ENCODE measurements at places on chromosomes 11 and 22. TPM values are rescaled to one million over a fixed set of nuclear protein-coding genes. Genes with fewer than 3 reads are reported as not detected.
A peak's percentile ranks its signal among the peaks of the same experiment; 100 is the strongest.

The C11orf87 gene
- not detected for total RNA-seq

The OR2AT4 gene
- not detected for total RNA-seq

DNA sequence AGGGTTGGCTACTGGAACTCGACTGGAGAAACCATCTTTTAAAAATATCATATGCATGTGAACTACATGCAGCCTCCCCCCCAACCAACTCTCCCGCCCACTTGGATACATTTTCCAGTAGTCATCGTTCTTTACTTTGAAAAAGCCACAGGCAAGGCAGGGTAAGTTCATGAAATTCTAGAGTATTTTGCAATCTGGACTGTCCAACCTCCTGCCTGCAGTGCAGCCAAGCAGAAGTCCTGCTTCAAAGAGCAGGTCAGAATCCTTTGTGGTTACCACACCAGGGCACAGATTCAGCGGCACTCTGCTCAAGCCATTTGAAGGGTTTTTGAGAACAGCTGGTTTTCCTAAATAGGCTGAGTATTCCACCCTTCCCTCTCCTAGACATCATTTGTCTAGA lies 12.1 kb downstream of the ELF5 start:
- no peak overlapping the region for H3K4me3 ChIP-seq
- peak; percentile 65 for DNase-seq
- H3K36me3 ChIP-seq, result no peaks in the 10 kb centered on the region
- no peaks in the 10 kb centered on the region for H3K27me3 ChIP-seq
- peak overlapping the region; percentile 49 for H3K27ac ChIP-seq
- H3K4me1 ChIP-seq, result peaks cover 14% of the 10 kb centered on the region

DNA sequence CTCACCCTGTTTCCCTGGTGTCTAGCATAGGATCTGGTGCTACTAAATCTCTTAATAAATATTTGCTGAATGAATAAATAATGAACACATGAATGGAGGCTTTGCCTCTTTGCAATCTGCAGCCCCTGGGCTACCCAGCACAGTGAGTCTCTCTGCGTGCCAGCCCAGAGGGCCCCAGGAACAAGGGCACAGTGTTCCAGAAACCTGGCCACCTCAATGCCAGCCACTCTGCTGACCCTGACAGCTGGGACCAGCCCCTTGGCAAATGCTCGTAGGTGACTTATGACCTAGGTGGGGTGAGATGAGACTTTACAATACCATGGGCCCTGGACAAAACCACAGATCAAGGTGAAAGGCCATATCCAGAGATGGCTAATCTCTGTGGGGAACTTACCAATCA lies 31.6 kb downstream of the UQCR10 start:
- H3K36me3 ChIP-seq, result peaks cover 50% of the 10 kb centered on the region
- H3K4me1 ChIP-seq, result peaks cover 5% of the 10 kb centered on the region
- no peak overlapping the region for H3K27ac ChIP-seq
- DNase-seq, result no peak
- no peak overlapping the region for H3K4me3 ChIP-seq
- no peaks in the 10 kb centered on the region for H3K27me3 ChIP-seq

- peaks cover 7% of the 10 kb centered on the region for H3K4me1 ChIP-seq
- no peak overlapping the region for H3K4me3 ChIP-seq
- peak; percentile 30 for DNase-seq
- H3K36me3 ChIP-seq, result no peaks in the 10 kb centered on the region
Observed at GRCh38 chr11:100681064-100681502, 6.0 kb upstream of the ARHGAP42 start.

The SIK3 gene
- 36.5 TPM for total RNA-seq

DNA sequence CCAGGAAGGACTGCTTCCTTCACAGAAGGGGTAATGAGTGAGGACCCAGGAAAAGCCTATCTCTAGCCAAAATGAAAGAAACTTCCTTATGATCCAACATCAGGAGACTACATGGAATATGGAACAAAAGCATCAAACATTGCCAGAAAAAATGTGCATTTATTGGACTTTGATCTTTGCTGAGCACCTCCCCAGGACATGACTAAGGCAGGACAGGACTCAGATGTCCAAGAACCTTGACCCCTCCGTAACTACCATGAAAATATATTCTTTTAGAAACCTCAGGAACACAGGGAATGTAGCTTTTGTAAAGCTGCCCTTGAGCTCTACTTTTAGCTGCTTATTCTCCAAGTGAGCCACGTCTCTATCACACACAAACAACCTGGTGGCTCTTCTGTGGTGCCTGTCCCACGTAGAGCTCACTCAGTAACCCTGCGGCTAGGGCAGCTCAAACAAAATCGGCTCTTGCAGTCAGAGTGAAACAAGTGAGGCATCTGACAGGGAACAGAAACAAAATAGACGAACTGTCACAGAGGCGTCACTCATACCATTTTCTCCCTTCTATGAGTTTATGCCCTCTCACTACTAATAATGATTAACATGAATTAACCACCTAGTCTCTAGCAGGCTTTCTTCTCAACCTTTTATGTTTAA lies 471.5 kb upstream of the API5 start:
- no peak overlapping the region for H3K27ac ChIP-seq
- peaks cover 14% of the 10 kb centered on the region for H3K27me3 ChIP-seq
- no peak overlapping the region for H3K4me3 ChIP-seq
- DNase-seq, result no peak

DNA sequence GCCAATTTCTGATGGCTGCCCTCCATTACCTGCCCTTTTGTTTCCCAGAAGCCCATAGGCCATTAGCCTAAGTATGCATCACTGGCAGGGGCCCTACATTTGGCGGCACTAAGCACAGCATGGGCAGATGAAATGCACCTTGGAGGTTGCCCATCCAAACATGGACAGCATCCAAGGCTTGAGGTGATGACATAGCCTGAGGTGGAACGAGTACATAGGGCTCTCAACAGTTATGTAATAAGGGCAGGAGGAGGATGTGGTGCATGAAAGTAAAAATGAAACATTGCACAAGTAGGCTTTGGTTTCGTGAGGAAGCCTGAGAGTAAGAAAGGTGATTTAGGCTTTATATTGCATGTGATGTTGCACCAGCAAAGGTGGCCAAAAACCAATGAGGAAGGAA lies 148.1 kb downstream of the FAM76B start:
- H3K27me3 ChIP-seq, result no peaks in the 10 kb centered on the region
- peak; percentile 71 for DNase-seq
- peaks cover 9% of the 10 kb centered on the region for H3K4me1 ChIP-seq
- no peak overlapping the region for H3K4me3 ChIP-seq
- peak overlapping the region; percentile 4 for H3K27ac ChIP-seq
- no peaks in the 10 kb centered on the region for H3K36me3 ChIP-seq

DNA sequence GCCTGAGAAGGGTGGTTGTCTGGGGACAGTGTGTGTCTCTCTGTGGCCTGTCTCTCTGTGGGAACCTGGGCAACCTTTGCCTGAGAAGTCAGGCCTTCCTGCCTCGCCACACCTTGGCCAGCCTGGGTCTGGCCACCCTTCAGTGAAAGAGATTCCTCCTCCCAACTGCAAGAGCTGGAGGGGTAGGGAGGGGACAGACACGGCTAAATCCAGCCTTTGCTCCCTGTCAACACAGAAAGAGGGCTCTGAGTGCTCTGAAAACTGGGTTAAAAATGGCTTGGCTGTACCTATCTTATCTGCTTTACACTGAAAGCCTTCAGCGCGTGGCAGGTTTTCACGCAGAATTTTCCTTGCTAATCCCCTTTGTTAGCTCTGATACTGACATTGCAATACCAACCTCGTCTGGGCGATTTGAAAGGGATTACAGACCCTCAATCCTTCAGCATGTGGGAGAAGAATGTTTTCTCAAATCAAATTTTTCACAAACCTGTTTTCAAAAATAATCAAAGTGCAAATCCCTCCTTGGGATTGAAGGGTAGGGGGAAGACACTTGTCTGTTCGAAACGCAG lies 163.7 kb downstream of the DSCAML1 start:
- DNase-seq, result no peak
- H3K27me3 ChIP-seq, result peaks cover 57% of the 10 kb centered on the region
- no peak overlapping the region for H3K4me3 ChIP-seq

The MTFP1 gene
- 23.2 TPM for total RNA-seq

DNA sequence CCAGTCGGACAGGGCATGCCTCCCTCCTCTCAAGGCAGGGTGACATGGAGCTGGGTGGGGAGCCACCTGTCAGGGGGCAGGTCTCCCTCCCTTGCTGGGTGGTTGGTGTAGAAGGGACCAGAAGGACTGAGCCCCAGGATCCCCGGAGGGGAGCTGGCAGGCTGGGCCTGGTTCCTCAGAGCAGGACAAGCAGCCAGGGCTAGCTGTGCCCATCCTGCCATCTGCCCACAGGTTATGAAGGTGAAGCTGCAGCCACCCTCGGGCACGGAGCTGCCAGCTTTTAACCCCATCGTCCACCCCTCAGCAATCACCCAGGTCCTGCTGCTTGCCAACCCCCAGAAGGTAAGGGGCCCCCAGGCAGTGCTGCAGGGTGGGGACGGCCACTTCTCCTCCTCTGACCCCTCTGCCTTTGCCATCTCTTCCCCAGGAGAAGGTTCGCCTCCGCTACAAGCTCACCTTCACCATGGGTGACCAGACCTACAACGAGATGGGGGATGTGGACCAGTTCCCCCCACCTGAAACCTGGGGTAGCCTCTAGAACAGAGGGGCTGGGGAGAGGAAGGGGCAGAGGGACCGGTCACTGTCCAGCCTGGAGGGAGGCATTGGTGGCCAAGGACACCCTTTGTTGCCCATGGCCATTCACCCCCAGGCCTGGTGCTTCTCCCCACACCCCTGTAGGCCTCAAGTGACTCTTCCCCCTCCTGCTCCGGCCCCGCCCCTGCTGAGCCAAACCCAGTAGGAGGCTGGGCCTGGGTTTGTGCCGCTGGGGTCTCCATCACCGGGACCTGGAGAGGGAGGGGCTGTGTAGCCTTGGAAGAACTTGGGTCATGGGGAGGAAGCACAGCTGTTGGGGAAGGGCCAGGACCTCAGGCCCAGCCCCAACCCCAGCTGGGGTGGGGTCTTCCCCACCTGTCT lies 7.0 kb upstream of the SH3BP1 start:
- H3K4me3 ChIP-seq, result no peak overlapping the region
- no peak for DNase-seq
- no peaks in the 10 kb centered on the region for H3K27me3 ChIP-seq
- no peak overlapping the region for H3K27ac ChIP-seq
- H3K4me1 ChIP-seq, result no peaks in the 10 kb centered on the region

- no peak for DNase-seq
- H3K4me1 ChIP-seq, result peaks cover 7% of the 10 kb centered on the region
- H3K4me3 ChIP-seq, result no peak overlapping the region
- peaks cover 61% of the 10 kb centered on the region for H3K36me3 ChIP-seq
- no peak overlapping the region for H3K27ac ChIP-seq
Observed at GRCh38 chr11:71456831-71457230, 3.8 kb downstream of the NADSYN1 start.

DNA sequence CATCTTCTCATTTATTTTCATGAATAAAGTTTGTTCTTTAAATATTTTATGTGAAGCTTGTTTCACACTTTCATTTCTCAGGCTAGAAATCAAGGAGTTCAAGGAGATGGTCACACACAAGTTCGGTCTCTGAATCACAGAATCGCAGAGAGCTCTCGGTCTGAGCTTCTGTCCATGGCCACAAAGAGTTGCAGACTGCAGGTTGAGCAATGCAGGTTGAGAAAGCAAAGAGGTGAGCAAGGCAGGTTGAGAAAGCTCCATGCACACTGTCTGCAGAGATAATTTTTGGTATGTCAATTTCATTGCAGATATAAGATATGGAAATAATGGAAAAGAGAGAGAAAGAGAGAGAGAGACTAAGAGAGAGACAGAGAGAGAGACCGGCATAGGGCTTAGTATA lies 32.9 kb upstream of the VWA5A start:
- H3K4me1 ChIP-seq, result peaks cover 10% of the 10 kb centered on the region
- no peaks in the 10 kb centered on the region for H3K27me3 ChIP-seq
- no peaks in the 10 kb centered on the region for H3K36me3 ChIP-seq
- DNase-seq, result peak; percentile 23
- no peak overlapping the region for H3K4me3 ChIP-seq
- H3K27ac ChIP-seq, result no peak overlapping the region

GRCh38 chr22:27242917-27243589 lies 558.5 kb downstream of the MN1 start:
- no peaks in the 10 kb centered on the region for H3K27me3 ChIP-seq
- H3K36me3 ChIP-seq, result peaks cover 7% of the 10 kb centered on the region
- H3K27ac ChIP-seq, result no peak overlapping the region
- DNase-seq, result no peak
- H3K4me1 ChIP-seq, result peaks cover 14% of the 10 kb centered on the region

The PNPLA5 gene
- not detected for total RNA-seq

The SIK2 gene
- 13.7 TPM for total RNA-seq

DNA sequence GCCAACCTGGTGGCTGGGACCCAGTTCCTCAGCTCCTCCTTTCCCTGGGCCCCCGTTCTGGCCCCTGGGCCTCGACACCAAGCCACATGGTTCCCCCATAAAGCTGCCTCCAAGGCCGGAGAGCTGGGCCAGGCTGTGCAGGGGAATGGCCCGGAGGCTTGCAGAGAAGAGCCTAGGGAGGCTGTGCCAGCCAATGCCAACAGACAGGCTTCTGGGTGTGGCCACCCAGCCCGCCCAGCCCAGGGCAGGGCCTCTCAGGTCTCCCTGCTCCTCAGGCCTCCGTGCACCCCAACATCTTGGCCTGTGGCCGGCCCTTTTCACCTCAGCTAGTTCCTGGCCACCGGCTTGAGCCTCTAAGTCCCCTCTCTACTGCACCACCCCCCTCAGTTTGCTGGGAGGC lies 17.4 kb upstream of the FLRT1 start:
- no peaks in the 10 kb centered on the region for H3K4me1 ChIP-seq
- no peaks in the 10 kb centered on the region for H3K27me3 ChIP-seq
- DNase-seq, result no peak

The MUC5B gene
- total RNA-seq, result not detected

The TCN1 gene
- total RNA-seq, result not detected

DNA sequence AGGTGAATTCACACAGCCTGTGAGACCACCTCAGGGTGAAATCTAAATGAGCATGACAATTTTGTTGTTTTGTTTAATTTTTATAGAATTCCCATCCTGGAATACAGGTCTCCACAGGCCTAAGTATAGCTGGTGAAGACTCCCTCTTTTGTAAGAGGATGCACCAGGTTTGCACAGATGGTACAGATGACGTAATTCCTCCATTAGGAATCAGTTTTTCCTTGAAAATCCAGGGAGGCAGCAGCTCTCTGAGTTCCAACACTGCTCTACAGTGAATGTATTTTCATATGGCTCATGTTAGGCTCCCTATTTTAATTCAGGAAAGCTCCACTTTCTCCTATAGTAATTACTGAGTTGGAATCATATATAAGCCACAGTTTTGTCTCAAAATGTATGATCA lies 47.2 kb downstream of the USP28 start:
- no peaks in the 10 kb centered on the region for H3K27me3 ChIP-seq
- no peaks in the 10 kb centered on the region for H3K4me1 ChIP-seq
- H3K27ac ChIP-seq, result no peak overlapping the region
- DNase-seq, result no peak
- no peak overlapping the region for H3K4me3 ChIP-seq
- H3K36me3 ChIP-seq, result peaks cover 60% of the 10 kb centered on the region

The HTR3A gene
- not detected for total RNA-seq

DNA sequence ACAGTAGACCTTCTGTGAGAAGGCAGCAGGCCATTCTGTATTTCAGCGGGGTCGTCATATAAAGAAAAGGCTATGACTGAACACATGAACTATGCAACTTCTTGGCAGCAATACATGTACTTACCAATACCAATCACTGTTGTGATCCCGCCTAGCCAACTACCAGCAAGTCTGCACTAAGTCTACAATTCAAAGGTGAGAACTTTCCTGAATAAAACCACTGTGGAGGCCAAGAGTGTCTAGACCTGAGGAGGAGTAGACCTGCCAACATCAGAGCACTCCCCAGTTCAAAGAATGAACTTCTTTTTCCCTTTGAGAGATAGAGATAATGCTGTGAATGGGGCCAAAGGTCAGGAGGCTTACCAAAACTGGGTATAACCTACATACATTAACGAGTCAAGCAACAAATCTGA lies 108.2 kb downstream of the SIK3 start:
- no peaks in the 10 kb centered on the region for H3K27me3 ChIP-seq
- peaks cover 35% of the 10 kb centered on the region for H3K4me1 ChIP-seq

GRCh38 chr11:113951537-113951936 lies 23.4 kb upstream of the HTR3A start:
- no peaks in the 10 kb centered on the region for H3K36me3 ChIP-seq
- DNase-seq, result no peak
- H3K4me3 ChIP-seq, result no peak overlapping the region
- no peak overlapping the region for H3K27ac ChIP-seq
